ENCODE measurements at places on chromosomes 16 and 17.

- DNase-seq: no peak
Measured at GRCh38 chr16:89197633-89198416, 2.5 kb downstream of the SLC22A31 start.

DNA sequence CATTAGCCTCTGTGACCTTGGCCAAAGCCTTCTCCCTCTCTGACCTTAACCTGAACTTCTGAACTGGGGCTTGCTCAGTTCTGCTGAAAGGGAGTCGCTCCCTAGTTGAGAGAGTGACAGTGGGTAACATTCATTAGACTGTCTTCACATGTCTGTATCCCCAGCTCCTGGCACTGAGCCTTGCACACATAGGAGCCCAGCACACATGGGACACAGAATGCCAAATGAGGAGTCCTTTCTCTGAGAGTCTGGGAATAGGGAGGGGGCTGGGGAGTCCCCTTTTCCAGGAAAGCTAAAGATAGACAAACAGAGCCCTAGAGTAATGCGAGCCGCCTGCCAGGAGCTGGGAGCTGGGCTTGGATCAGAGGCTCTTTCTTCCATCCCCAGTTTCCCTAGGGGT, 2.5 kb downstream of the TAC4 start:
- no peak for DNase-seq

- DNase-seq: no peak
Measured at GRCh38 chr17:56694825-56695224, 101.3 kb downstream of the NOG start.

DNA sequence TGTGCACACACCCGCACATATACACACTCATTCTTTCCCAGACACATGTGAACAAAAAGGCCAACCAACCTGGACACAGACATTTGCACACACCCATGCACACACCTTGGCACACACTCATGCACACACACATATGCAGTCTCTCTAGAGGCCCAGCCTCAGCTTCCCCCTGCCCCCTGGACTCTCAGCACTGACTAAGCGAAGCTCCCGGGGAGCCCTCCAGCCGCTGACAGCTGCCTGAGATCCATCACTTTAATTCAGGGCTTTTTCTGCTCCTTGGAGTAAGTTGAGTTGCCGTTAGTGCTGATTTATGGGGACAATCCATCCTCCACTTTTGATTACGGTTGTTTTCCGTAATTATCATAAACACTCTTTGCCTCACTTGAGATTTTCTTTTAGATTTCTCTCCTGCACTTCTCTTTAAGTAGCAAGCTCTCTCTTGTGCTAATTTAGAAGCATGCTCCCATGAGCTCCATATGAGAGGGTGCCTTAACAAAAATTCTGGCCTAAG, 158.6 kb upstream of the CDC42EP4 start:
- DNase-seq: no peak

DNA sequence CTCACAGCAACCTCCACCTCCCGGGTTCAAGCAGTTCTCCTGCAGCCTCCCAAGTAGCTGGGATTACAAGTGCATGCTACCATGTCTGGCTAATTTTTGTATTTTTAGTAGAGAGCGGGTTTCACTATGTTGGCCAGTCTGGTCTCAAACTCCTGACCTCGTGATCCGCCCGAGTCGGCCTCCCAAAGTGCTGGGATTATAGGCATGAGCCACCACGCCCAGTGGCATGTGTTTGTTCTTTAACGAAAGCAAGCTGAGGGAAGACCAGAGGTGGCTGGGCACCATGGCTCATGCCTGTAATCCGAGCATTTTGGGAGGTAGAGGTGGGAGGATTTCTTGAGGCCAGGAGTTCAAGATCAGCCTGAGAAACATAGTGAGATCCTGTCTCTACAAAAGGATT, 18.1 kb downstream of the TNFRSF13B start:
- no peak for DNase-seq

GRCh38 chr17:59859444-59860025, 33.2 kb downstream of the TUBD1 start:
- DNase-seq: no peak

- DNase-seq: no peak
Measured at GRCh38 chr17:45036691-45037090, 14.7 kb downstream of the DCAKD start.

GRCh38 chr16:69711115-69711740, 15.1 kb downstream of the NQO1 start:
- peak; percentile 96 for DNase-seq

DNA sequence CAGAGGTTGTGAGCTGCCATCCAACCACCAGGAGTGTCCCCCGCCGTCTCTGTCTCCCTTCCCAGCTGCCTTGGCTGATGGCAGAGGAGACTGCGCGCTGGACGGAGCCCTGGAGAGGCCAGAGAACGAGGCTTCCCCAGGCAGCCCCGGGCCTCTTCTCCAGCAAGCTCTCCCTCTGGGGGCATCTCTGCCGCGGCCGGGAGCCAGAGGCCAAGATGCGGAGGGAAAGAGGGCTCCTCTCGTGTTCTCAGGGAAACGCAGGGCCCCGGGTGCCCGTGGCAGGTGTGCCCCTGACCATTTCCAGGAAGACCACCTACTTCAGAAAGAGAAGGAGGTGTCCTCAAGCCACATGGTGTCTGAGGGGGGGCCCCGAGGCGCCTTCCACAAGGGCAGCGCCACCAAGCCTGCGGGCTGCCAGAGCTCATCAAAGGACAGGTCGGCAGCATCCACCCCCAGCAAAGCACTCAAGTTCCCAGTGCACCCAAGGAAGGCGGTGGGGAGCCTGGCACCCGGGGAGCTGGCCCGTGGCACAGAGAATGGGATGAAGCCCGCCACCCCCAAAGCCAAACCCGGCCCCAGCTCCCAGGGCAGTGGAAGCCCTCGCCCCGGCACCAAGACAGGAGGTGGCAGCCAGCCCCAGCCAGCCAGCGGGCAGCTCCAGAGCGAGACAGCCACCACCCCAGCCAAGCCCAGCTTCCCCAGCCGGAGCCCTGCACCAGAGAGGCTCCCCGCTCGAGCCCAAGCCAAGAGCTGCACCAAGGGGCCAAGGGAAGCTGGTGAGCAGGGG, 14.8 kb upstream of the ZFPM1 start:
- no peak for DNase-seq

GRCh38 chr17:31554930-31555329, 163.5 kb downstream of the RAB11FIP4 start:
- no peak for DNase-seq

- DNase-seq: no peak
Measured at GRCh38 chr16:83031524-83031923, 404.8 kb downstream of the CDH13 start.

GRCh38 chr16:3189869-3190268, 1.9 kb downstream of the OR1F1 start:
- no peak for DNase-seq

DNA sequence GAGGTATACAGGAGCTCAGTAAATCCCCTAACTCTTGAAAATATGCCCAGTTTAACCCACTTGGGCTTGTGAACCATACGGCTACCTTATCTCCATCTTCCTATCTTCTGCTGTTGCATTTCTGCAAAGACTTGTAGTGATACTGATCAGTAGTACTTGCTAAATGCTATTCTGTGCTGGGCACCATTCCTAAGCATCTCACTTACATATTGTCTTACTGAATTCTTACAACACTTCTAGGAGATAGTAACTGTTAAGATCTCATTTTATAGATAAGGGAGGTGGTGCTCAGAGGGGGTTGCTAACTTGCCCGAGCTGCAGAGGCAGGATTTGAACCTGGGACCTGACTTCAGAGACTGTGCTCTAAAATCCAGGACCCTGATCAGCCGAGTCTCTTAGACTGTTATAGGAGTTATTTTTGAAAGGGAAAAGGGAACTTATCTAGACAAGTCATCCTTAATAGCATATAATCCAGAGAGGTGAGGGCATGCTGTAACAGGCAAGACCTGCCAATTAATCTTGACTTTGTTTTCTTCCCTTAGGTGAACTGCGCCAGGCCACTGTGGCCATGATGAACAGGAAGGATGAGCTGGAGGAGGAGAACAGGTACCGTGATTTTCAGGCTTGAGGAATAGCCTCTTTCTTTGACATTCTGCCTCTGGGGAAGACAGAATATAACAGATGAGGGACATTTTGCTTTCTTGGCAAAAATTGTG, 149.7 kb downstream of the SNX29 start:
- no peak for DNase-seq

DNA sequence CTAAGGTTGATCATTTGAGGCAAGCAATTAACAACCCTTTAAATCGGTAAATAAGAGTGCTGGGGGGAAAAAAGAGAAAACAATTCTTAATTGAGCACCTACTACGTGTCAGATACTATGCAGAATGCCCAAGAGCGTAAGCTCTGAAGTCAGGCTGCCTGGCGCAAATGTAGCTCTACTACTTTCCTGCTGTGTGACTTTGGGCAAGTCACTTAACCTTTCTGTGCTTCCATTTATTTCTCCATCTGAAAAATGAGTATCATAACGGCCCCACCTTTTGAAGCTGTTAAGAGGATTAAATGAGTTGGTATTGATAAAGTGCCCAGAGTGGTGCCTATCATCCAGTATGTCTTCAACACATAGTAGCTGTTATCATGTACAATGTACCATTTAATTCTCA, 102.0 kb downstream of the CACNG3 start:
- no peak for DNase-seq

- DNase-seq: no peak
Measured at GRCh38 chr16:252366-253337, 18.0 kb downstream of the FAM234A start.

GRCh38 chr17:16513873-16514272, 21.9 kb upstream of the LRRC75A start:
- no peak for DNase-seq

- no peak for DNase-seq
Measured at GRCh38 chr16:87342978-87343752, 26.0 kb upstream of the C16orf95 start.

DNA sequence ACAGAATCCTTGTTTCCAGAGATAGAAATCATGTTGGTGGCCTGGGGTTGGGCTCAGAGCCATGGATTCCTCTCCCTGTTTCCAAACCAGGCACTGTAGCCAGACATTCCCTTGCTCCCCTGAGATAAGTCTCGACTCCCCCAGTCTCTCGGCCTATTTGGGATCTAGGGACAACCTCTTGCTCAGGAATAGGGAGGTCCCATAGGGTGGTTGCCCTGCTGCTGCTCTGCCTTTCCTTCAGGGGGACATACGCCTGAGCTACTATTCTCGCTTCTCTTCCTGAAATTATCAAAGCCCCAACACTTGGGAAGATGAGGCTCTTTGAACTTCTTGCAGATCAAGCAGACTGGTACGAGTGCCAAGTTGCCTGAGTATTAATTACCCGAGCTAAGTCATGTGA, 58.0 kb downstream of the TBX4 start:
- no peak for DNase-seq

GRCh38 chr16:2691491-2692248, 9.3 kb downstream of the KCTD5 start:
- no peak for DNase-seq

DNA sequence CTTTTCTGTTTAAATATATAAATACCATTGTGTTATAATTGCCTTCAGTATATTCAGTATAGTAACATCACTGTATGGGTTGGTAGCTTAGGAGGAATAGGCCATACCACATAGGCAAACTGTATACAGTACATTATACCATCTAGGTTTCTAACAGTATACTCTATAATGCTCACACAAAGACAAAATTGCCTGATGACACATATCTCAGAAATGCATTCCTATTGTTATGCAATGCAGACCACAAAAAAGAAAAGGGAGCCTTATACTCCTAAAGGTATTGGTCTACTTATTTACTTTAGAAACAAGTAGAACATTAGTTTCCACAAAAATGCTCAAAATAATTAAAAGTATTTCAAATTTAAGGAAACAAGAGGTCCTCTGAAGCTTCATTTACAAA, 47.9 kb downstream of the SETD6 start:
- DNase-seq: no peak

DNA sequence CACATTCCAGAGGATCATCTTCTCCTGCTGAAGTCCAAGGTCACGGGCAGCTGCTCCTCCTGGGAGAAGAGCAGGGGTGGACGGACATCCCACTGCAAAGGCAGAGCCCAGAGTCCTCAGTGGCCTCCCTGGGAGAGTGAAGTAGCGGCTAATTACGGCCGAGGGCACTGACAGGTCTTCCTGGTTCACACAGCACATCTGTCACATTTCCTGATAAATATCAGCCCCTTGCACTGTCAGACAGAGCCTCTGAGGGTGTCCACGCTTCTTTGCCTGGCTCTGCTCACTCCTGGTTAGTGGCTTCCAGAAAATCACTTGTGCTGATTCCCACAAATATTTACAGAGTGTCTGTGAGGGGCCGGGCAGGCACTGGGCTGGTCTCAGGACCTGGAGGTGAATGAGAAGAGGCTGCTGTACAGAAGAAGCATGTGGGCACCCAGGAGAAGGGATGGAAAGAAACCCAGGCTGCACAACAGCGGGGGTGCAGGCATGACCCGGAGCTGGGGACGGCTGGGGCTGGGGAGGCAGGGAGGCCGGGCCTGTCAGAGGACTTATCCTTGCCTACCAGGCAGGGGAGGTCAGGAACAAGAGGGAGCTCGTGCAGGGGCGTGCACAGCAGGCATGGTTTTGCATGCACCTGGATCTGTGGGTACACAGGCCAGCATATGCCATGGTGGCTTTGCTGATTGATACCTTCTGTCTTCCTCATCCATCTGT, 258.2 kb upstream of the TNRC6C start:
- no peak for DNase-seq

- no peak for DNase-seq
Measured at GRCh38 chr16:50538411-50539052, 9.7 kb upstream of the NKD1 start.

DNA sequence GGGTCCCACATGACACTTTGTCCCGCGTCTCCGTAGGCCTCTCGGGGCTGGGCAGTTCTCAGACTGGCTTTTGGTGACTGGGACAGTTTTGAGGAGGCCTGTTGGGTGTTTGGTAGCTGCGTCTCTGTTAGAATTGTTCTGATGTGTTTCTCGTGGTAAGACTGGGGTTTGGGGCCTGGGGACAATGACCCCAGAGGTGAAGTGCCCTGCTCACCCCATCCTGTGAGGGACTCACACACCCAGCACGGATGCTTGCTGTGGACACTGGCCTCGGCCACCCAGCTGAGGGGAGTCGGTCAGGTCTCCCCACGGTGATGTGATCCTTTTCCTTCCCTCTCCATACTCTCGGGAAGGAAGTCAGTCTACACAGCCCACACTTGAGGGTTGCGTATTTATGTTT, 50.3 kb downstream of the METRNL start:
- no peak for DNase-seq

- DNase-seq: no peak
Measured at GRCh38 chr17:70100983-70101382, 26.0 kb downstream of the KCNJ16 start.

GRCh38 chr16:50677351-50677750, 3.8 kb downstream of the SNX20 start:
- DNase-seq: no peak

- DNase-seq: no peak
Measured at GRCh38 chr17:71634376-71634775, 486.4 kb upstream of the SOX9 start.

- peak; percentile 86 for DNase-seq
Measured at GRCh38 chr17:79294459-79295071, 219.9 kb downstream of the ENGASE start.
